ENCODE measurements at places on chromosomes 7 and 10.

GRCh38 chr10:71060476-71061426 lies 151.6 kb upstream of the UNC5B start:
- DNase-seq, result no peak

DNA sequence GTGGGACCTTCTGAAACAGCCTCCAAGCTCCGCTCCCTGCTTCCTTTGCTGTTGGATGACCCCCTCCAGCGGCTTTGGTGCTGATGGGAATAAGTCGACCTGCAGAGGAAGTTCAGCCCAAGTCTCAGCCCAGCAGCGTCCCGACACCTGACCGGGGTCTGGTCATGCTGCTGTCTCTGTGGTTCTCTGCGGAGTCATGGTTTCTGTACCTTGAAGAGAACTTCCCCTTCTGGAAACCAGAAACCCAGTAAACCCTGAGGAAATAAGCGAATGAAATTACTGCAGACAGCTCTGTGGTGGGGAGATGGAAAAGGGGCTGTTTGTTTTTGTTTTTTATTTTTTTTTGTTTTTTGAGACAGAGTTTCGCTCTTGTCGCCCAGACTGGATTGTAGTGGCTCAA lies 18.3 kb upstream of the ZNF12 start:
- DNase-seq, result no peak

DNA sequence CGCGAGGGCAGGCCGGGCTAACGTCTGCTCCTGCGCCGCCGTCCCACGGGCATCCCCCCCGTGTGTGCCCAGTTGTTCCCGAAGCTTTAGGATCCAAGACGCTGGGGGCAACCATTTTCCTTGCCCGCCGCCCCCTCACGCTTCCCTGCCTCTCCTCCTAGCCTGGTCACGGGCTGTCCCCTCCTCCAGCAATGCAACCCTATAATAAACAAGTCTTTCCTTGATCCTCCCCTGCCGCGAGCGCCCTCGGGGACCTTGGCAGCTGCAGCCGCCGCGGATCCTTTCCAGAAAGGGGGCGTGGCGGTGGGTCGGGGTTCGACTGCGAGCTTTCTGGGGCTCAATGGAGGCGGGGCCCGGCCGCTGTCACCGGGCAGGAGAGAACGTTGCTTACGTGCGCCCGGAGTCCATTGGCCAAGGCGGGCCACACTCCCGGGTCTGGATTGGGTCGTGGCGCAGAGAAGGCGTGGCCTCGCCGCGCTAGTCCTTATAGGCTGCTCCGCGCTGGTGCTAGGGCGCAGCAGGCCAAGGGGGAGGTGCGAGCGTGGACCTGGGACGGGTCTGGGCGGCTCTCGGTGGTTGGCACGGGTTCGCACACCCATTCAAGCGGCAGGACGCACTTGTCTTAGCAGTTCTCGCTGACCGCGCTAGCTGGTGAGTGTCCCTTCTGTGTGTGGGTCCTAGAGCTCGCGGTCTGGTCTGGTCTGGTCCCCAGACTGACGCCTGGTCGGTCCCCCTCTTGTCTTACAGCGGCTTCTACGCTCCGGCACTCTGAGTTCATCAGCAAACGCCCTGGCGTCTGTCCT lies at the start of gene DDIT4:
TSS of gene DDIT4 (plus strand) at position 515 of the 803 bp plus-strand sequence. CDS start 293 bp downstream, outside the sequence.
- DNase-seq, result peak; percentile 97

GRCh38 chr7:102983602-102984001 lies 70.8 kb downstream of the LRRC17 start:
- no peak for DNase-seq

DNA sequence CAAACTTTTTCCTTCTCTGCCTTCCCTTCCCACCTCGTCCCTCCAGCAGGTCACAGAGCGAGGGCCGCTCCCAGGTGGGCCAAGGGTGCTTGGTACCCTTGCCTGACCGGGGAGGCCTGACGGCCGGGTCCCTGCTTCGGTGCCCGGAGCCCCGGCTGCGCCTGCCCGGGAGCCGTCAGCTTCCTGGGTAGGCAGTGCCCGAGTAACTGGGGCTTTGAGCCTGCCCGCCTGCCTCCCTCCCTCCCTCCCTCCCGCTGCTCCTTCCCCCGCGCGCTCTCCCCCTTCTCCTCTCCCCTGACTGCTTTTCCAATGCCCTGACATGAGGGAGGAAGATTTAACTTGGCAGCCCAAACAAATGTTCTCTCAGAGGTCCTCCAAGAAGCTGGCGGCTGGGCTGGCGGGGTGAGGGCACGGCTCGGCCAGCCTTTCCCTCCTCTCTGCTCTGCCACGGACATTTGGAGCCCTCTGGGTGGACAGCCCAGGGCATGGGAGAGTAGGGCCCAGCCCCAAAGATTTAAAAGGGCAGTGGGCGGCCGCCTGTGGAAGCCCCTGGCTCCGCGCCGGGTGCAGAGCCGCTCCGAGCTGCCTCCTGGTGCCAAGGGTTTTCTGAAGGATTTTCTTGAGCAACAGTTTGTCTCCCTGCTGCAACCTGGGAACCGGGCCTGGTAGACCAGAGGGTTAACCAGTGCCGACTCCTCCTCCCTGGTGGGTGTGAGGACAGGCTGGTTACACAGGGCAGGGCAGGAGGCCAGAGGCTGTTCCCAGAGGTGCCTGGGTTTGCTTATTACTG lies 2.0 kb downstream of the ZMIZ1 start:
- DNase-seq, result no peak

- no peak for DNase-seq
Observed at GRCh38 chr10:31419394-31420063, 100.5 kb downstream of the ZEB1 start.

GRCh38 chr7:13155188-13155587 lies 467.8 kb downstream of the ARL4A start:
- no peak for DNase-seq

DNA sequence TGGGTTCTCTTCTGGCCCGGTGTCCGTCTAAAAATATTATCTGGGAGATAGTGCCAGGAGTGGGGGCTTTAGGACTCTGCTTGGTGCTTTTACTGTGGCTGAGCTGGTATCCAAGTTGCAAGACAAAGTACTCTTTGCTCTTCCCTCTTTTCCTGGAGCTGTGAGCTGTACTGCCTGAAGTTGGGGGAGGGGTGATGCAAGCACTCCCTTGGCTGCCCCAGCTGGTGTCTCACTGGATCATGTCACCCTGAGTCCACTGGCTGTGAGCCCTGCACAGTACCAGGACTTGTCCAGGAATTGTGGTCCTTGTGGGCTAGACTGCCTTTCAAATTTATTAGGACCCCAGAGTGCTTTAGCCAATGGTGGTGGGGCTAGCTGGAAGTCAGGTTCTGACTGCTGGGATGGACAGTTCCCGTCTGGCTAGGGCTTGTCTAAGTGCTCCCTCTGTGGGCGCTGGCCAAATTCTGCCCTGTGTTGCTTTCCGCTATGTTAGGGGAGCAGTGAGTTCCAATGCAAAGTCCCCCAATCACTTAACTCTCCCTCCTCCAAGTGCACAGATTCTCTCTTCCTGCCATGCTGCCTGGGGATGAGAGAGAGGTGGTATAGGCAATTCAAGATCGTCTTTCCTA lies 13.1 kb downstream of the CC2D2B start:
- no peak for DNase-seq

DNA sequence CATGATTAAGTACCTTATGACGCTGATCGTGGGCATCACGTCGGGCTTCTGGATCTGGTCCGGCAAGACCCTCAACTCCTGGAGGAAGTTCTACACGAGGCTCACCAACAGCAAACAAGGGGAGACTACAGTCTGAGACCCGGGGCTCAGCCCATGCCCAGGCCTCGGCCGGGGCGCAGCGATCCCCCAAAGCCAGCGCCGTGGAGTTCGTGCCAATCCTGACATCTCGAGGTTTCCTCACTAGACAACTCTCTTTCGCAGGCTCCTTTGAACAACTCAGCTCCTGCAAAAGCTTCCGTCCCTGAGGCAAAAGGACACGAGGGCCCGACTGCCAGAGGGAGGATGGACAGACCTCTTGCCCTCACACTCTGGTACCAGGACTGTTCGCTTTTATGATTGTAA lies 2.5 kb downstream of the FZD1 start:
- no peak for DNase-seq

DNA sequence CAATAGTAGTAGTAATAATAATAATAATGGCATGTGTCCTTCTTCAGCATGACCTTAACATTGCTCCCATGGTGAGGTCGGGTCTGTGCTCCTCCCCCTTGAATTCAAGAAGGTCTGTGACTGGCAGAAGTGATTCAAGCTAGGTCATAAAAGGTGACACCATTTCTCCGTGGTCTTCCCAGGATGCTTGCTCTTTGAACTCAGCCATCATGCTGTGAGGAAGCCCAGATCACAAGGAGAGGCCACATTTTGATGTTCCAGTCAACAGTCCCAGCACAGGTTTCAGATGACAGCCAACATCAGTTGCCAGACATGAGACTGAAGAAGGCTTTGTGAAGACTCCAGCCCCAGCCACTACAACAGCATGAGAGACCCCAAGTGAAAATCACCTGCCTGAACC lies 83.9 kb downstream of the SEPTIN14 start:
- no peak for DNase-seq

DNA sequence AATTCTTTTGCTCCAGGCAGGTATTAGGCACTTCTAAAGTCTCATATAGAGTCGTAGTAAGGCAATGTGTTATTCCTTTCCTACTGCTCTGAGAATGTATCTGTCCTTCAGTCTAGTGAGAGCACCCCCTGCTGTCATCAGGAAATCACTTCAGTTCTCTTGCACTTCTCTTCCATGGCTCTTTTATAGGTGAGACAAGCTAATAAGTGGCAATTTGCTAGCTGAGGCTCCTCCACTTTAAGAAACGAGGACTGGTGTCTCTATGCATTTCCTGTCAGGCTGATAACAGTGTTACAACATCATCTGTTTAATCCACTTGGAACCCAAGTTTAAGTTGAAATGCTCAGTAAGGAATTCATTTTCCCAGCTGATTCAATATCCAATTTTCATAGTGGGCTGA lies 350.6 kb downstream of the TFEC start:
- DNase-seq, result no peak

DNA sequence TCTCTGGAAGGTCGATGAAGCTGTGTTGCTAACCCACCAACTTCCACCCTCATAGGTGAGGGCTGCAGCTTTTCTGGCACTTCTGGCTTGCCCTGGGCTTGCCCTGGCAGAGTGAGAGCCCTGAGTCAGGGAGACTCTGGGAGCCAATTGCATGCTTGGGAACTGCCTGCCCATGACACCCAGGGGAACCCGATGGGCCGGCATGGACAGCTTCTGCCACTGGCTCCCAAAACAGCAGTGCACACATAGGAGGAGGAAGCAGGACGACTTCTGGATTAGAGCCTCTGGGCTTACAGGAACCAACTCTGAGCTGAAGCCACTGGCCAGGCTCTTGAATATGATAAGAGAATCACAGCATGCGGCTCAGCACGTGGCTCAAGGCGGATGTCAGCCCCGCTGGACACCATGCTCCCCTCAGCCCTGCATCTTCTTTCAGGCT lies 135.2 kb upstream of the UNC5B start:
- no peak for DNase-seq

DNA sequence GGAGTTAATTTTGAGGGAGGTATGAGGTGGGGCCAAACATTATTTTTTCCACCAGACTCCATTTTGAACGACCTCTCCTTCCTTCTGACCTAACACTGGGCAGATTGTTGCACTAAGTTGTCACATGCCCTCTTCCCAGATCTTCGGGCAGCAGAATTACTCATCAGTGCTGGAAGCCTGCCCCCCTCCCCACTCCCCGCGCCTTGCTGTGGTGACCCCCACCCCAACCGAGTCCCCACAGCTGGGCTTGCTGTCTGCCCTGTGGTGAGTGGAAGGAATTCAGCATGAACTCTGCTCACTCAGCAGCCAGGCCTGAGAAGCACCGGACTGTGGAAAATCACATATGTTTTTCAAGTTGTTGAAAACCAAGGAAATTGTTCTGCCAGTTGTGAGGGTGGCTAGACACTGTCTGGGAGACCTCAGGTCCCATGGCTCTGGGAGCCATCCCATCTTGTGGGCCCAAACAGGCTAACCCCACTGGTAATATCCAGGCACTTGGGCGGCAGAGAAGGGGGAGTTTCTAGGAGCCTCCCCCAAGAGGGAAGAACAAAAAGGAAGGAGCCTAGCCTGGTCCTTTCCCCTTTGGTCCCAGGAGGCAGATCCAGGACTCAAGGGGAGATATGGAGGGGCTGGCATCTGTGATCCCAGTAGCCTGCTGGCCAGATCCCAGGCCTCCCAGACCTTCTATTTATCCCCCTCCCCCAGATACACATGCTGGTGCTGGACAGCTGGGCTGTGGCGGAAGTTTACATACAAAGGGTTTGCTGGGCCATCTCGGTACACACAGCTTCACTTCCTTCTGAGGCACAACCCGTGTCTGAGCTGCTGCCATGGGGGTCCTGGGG lies 3.5 kb upstream of the AEBP1 start:
- no peak for DNase-seq

- DNase-seq, result no peak
Observed at GRCh38 chr7:26863518-26864308, 677 bp downstream of the SKAP2 start.

- no peak for DNase-seq
Observed at GRCh38 chr7:47887016-47887640, 61.1 kb downstream of the PKD1L1 start.

Data from cortex of kidney (tissue), 1 donor.